ENCODE measurements at places on chromosomes 5 and 9.

- no peak for DNase-seq
Observed at GRCh38 chr5:178430186-178431062, 159.8 kb downstream of the COL23A1 start.

- no peak for DNase-seq
Observed at GRCh38 chr5:174872271-174872670, 147.9 kb downstream of the MSX2 start.

- DNase-seq = no peak
Observed at GRCh38 chr5:181181650-181182565, 23.1 kb downstream of the TRIM7 start.

DNA sequence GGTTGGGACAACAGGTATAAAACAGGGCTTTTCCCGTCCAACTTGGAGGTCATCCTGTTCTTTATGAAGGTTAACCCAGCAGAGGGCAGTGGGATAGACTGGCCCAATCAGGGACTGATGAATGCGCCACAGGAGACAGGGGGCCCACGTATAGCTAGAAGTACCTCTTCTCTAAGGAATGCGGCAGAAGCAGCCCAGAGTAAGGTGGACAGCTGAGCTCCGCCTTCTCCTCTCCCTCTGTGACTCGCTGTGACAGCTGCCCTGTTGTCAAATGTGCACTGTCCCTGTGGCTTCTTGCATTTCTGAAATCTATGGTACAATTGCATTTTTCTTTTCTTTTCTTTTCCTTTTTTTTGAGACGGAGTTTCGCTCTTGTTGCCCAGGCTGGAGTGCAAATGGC lies 306.6 kb downstream of the FBXL7 start:
- no peak for DNase-seq

DNA sequence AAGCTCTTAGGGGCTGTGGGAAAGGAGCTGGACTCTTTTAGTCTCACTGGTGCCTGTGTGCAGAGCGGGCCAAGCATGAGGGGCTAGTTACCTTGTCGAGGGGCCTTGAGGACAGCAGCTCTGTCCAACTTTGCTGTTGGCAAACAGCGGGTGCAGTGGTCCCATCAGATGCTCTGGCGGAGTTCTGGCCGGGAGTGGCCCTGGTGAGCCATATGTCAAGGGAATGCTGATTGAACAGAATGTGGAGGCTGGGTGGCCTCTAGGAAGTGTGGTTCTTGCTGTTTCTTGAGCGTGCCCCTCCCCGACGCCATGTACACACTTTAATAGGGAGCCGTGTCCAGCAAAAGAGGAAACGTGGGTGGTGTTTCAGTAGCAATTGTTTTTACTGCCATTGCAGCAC lies 3.6 kb upstream of the ADAMTS2 start:
- no peak for DNase-seq

DNA sequence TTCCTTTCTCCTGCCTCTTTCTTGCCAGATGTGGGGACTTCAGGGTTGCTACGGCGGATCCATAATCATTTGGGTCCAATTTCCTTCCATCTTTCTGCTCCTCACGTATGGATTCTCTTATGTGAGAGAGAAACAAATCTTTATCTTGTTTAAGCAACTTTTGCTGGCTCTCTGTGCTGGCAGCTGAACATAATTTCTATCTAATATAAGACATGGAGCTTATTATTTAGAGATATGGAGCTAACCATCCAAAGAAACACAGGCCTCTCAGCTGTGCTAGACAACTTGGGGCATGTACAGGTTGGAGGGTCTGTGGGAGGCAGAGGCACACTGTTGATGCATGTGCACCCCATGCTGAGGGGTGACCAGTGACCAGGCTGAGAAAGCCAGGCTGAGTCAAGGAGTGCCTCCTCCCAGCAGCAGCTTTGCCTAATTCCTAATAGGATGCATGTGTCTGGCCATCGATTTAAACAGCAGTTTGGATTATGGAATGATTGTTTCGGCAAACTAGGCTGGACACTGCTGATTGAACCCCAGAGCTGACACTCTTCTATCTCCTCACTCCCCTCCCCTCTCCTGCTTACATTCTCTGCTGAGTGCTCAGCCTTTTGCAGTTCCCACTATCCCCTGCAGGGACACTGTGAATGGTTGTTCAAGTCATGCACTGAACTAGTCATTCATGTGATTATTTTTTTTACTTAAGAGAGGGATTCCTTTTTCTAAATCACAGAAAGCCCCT lies 195.8 kb downstream of the ERCC6L2 start:
- no peak for DNase-seq

DNA sequence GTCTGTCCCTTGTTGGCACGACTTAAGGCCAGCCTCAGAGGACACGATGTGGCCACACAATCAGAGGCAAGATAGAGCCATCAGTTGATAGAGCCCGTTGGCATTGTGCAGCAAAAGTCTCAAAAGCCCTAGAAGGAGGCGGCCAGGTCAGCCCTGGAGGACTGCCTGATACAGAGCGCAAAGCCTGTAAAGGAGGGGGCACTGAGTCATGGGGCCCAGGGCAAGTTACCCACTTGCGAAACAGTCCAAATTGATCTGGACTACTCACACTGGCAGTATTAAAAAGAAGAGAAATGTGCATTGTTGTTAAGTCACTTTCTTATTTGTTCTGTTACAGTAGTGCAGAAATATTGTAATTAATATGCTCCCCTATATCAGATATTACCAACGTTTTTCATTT lies 51.5 kb downstream of the KLF9 start:
- no peak for DNase-seq

- no peak for DNase-seq
Observed at GRCh38 chr9:68895741-68896478, 118.0 kb downstream of the PRKACG start.

GRCh38 chr9:76655971-76656370 lies 108.3 kb upstream of the PCA3 start:
- no peak for DNase-seq

GRCh38 chr5:1888541-1889251 lies 6.0 kb upstream of the IRX4 start:
- no peak for DNase-seq

GRCh38 chr5:53373451-53374158 lies 106.8 kb upstream of the FST start:
- no peak for DNase-seq

GRCh38 chr5:177450667-177451424 lies 4.2 kb downstream of the PRR7 start:
- no peak for DNase-seq

GRCh38 chr9:88954066-88954465 lies 37.2 kb upstream of the S1PR3 start:
- DNase-seq = no peak

GRCh38 chr9:14261616-14262015 lies 52.3 kb downstream of the NFIB start:
- DNase-seq = no peak

DNA sequence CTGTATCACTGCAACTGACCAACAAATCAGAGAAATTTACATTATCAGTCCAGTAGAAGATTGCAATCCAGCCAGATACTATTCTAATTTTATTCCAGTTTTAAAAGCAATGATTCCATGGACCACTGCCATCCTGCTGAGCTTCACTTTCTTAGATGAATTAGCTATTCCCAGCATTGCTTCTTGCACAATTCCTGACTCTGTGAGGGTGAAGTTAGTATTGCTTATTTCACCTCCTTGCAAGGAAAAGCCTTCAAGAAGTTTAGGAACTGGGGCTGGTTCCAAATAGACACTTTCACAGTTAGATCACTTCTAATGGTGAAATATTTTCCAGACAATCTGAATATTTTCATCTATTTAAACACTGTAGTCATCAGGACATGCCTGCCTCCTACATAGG lies 338.6 kb upstream of the TNC start:
- no peak for DNase-seq

DNA sequence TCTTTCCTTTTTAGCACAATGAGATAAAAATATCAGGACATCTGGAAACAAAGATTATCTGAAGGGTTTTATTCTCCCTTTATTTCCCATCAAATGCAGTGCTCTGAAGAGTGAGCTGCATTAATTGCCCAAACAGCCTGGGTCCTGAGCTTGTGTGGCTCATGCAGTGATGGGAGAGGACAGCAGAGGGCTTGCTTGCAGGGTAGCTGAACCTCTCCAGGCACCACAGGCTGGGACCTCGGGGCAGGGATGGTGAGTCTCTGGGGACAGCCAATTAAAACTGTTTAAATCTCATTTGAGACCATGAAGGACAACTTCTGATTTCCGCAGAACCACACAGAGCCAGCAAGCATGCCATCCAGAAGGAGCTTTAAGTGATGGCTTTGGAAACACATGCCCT lies 71.2 kb downstream of the PLAC8L1 start:
- no peak for DNase-seq

GRCh38 chr5:126199467-126199866 lies 223.7 kb upstream of the GRAMD2B start:
- no peak for DNase-seq

- no peak for DNase-seq
Observed at GRCh38 chr9:84804951-84805694, 135.6 kb downstream of the NTRK2 start.

GRCh38 chr9:101072259-101072658 lies 43.7 kb downstream of the PLPPR1 start:
- DNase-seq = no peak

GRCh38 chr9:136651860-136652259 lies 10.9 kb upstream of the EGFL7 start:
- DNase-seq = no peak

DNA sequence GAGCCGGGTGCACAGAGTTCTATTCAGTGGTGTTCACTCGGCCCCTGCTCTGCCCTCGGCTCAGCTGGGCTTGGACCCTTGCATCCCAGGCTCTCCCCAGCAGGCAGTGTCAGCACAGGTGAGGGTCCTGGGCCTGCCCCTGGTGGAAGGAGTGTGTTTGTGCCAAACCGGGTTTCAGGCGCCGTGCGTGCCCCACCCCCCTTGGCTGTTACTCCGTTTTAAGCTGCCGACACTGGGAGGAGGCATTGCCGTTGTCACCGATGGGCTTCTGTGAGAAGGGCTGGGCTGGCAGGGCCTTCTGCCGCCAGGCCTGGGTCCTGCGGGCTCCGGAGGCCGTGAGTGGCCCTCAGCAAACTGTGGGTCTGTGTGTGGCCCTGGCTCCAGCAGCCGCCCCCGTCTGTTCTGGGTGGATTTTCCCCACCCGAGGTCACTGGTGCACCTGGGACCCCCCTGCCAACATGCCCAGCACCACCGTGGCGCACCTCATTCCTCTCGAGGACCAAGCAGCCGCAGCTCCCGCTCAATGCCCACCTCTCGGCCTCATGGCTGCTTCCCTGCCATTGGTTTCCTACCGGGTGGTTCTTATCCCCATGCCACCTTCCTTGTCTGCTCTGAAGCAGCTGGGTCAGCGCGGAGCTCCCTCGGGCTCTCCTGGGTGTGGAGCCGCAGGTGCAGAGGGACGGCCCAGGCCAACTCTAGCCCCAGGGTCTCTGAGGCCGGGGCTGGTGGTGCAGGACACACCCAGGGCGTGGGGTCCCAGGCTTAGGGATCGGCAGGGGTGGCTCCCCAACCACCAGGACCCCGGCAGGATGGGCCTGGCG lies 44.3 kb upstream of the EXOC3 start:
- DNase-seq = no peak

- no peak for DNase-seq
Observed at GRCh38 chr5:154309371-154309745, 118.8 kb downstream of the GALNT10 start.

DNA sequence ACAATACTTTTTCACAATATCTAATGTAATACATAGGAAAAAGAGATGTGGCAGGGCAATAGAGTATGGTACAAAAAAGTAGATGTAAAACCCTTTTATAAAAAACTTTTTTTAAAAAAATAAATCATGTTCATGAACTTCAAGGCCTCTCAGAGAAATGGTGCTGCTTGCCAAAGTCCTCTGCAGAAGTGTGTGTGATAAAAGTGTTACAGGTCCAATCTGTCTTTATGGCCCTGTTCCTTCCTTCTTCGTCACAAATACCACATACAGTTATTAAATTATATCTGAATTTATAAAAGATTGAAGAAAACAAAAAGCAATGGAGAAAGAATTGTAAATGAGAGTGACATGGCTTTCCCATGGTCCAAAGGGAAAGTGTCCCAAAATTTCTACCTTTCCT lies 21.7 kb upstream of the CCNH start:
- no peak for DNase-seq

DNA sequence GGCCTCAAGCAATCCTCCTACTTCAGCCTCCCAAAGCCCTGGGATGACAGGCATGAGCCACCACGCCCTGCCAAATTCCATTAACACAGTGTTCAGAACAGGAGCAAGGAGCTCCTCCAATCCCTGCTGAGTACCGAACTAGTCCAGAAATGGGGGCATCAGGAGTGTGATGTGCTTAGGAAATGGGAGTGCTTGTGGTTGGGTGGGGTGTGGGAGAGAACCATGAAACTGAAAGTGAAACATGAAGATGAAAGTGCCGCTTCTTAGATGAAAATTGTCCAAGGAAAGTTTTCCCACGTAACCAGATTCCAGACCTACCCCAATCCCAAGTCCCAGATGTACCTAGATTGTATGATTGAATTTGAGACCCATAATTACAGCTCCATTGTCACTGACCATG lies 16.7 kb upstream of the ZNF131 start:
- no peak for DNase-seq

DNA sequence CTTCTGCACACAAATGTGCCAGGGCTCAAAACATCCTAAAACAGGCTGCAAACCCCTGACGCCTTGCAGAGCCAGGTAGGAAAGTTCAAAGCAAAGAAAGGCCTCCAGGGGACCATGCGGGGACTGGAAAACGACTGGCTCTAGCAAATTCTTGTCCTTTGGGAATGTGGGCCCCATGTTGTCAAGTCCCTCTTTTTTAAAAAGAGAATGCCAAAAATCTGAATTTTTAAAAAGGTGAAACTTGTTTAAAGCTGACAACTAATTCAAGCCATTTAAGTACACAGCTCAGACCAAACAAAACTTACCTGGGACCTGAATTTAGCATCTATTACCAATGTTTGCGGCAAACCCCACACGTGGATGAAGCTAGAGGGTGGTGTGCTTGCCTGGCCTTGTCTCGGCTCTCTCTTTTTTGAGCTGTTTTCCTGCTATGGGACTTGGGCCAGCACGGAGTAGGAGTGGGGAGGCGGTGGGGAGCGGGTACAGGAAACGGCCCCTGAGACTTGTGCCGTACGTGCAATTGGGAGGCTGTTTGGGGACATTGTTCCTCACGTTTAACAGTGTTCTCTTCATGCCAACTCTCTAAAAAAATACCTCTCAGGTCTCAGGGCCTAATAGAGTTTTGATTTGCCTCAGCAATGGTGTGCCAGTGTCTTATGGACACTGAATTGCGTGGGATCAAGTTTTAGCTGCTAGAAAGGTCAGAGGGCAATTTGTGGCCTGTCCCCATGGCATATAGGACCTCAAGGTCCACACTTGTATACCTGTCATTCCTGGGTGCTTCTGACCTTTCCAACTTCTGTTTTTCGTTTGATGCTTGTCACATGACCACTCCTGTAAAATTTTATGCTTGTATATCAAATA lies 15.1 kb upstream of the PHF19 start:
- DNase-seq = no peak

DNA sequence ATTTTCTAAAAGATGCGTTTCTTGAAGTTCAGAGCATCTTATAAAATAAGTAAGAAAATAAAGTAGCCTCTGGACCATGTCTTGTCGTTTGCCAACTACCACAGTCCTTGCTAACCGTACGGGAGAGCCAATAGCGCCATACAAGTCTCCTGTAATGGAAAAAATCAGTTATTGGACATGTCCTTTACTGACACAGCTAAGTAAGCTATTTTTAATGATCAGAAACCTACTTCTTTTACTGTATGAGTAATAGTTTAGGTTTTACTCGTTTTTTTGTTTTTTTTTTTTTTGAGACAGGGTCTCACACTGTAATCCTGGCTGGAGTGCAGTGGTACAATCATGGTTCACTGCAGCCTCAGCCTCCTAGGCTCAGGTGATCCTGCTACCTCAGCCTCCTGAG lies 37.7 kb upstream of the RAPGEF6 start:
- no peak for DNase-seq

- DNase-seq = no peak
Observed at GRCh38 chr9:94785215-94786169, 59.0 kb downstream of the AOPEP start.
